Activated T-helper 9 cell treated with anti-CD3 and anti-CD28 coated beads, Interleukin-2, amount 50 U/mL, for 16 hours (primary cell): ENCODE measurements at places on chromosomes 13 and 19.

DNA sequence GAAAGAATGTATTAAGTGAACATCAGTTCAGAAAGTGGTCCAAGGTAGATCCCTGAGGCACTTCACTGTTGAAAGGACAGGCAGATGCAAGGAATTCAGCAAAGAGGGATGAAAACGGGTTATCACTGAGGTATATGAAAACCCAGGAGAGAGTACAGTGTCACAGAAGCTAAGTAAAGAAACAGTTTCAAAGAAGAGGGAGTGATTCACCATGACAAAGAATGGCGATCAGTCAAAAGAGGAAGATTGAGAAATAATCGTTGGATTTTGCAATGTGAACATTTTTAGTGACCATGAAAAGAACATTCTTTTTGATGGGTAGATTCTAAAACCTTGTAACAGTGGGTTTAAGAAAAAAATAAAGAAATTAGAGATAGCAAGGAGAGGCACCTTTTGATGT, 99.3 kb downstream of the EPSTI1 start:
- DNase-seq, result no peak

DNA sequence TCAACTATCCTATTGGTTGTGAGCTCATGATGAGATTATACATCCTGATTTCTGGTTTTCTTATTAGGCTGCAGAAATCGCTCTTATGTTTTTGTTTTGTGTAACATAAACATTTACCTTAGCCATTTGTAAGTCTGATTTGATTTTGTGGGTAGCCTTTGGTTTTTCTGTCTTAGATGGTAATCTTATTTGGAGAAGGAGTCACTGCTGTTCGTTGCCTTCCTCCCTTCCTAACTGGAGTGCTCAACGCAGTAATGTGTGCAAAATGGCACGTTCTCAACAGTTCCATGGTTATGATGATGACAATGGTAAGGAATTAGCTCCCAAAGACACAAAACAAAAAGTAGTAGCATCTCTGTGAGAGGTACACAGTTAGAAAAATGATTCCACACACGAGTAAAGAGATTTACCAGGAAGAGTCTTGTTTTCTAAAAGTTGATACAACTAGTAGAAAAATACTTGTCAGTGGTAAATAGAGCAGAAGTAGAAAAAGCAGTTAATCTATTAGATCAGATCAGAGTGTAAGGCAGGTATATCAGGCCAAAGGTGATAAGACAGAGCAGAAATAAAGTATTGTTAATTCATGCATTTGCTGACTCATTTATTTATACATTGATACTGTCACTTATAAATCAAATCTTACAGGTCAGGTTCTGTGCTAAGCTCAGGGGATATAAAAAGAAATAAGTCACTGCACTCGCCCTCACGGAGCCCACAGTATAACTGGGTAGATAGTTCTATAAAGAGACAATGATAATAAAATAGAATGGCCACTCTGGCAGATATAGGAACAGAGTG, 270.0 kb downstream of the NALCN start:
- DNase-seq, result no peak

GRCh38 chr19:50803633-50804419, 13.6 kb downstream of the ACP4 start:
- DNase-seq, result peak; percentile 19

GRCh38 chr19:51811344-51811743, 16.4 kb downstream of the FPR3 start:
- DNase-seq, result no peak

GRCh38 chr19:20669263-20669662, 7.9 kb upstream of the ZNF626 start:
- no peak for DNase-seq

DNA sequence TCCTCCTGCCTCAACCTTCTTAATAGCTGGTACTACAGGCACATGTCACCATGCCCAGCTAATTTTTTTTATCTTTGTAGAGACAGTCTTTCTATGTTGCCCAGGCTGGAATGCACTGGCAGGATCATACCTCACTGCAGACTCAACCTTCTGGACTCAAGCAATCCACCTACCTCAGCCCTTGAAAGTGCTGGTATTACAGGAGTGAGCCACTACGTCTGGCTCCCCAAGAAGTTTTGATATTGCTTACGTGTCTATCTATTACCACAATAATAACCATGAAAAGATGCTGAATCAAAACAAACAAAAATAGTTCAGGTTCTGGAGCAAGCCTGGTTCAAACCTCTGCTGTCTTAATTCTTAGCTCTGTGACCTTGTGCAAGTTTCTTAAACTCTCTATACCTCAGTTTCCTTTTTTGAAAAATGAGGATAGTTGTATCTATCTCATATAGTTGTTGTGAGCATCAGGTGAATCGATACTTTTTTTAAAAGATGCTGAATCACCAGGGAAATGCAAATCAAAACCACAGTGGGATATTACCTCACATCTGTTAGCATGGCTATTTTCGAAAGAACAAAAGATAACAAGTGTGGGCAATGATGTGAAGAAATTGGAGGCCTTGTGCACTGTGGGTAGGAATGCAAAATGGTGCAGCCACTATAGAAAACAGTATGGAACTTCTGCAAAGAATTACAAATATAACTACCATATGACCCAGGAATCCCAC, 19.0 kb upstream of the LEUTX start:
- DNase-seq, result no peak

- DNase-seq, result peak; percentile 53
Observed at GRCh38 chr19:9793071-9793591, 24.6 kb upstream of the ZNF846 start.

- no peak for DNase-seq
Observed at GRCh38 chr13:108037348-108037747, 178.0 kb downstream of the LIG4 start.

DNA sequence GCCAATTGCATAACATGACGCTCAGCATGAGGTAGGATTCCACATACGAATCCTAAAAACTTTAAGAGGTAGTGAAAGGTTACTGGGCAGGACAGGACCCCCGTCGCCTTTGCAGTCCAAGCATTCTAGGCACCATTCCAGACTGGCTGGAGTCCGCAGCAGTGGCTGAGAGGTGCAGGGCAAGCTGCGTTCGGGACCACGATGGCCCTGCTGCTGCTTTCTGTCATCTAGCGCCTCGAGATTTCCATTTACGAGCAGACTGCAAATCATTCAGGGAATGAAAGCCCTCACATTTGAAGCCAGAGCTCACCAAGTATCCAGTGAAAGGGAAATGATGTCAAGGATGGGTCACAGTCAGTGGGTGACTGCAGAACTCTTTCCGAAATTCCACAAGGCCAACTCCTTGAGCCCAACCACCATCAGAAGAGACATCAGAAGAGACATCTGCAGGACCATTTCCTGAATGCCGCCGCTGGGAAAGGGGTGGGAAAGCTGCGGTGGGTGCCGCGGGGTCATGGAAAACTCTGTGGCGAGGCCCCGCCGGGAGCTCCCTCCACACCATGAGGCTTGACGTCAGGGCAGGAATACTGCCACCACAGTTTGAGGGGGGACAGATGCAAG, 88.3 kb downstream of the COL4A1 start:
- no peak for DNase-seq

DNA sequence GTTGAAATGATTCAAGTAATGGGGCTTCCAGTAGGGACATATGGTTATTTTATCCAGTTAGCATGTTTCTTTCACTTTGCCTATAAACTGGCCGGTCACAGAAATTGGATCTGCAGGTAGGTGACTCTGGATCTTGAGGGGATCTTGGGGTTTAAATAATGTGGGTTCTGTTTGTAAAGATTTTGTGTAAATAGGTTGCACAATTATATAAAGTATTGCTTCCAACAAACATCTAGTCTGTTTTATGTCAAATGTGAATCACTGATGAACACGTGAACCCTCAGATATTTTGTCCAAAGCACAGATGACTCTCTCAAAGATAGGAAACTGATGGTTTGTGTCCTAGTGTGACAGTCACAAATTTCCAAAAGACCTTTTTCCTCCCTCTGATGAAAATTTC, 98.4 kb downstream of the ZIC5 start:
- DNase-seq, result no peak

DNA sequence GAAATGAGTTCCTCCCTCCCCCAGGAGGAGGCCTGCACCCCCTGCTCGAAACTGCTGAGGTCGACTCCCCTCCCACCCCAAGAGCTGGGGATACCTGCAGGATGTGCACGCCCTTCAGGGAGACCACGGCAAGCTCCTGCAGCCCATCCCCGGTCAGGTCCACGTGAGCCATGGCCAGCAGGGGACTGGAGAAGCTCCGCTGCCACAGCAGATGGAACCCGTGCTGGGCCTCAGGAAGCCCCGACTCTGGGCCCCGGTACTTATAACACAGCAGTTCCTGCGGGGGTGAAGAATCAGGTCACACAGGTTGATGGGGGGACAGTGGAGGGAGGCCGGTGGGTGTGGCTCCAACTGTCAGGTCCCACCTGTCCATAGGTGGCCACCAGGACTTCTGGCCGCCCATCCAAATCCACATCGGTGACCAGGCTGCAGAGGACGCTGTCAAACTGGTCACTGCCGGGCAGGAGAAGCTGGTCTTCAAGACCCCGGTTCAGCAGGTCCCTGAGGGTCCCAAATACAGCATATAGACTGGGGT, 4.8 kb upstream of the SLC8A2 start:
- no peak for DNase-seq

DNA sequence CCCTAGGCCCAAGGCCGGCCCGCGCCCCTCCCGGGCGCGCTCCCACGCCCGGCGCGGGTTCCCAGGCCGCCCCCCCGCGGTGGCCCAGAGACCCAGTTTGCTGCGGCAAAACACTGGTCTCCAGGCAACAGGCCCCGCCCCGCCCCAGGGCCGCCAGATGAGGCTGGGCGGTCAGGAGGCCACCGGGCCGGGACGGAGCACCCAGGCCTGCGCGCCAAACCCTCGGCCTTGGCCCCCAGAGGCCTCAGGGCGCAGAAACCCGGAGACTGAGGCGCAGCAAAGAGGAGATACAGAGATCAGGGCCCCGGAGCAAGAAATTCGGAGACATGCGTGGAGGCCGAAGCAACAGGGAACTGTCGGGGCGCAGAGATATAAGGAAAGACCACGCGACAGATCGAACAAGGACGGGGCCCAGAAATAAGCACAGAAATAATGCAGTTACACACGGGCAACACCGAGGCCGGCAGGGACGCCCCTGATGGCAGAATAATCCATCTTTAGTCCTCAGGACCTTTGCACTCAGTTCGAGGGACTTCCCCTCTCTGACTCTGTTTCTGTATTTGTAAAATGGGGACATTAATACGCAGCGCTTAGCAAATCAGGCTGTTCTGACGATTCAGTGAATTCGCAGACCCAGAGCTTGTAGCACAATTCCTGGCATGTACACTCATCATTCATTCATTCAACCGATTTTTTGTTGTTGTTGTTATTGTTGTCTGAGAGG, 20.8 kb upstream of the ERCC1 start:
- peak; percentile 77 for DNase-seq

DNA sequence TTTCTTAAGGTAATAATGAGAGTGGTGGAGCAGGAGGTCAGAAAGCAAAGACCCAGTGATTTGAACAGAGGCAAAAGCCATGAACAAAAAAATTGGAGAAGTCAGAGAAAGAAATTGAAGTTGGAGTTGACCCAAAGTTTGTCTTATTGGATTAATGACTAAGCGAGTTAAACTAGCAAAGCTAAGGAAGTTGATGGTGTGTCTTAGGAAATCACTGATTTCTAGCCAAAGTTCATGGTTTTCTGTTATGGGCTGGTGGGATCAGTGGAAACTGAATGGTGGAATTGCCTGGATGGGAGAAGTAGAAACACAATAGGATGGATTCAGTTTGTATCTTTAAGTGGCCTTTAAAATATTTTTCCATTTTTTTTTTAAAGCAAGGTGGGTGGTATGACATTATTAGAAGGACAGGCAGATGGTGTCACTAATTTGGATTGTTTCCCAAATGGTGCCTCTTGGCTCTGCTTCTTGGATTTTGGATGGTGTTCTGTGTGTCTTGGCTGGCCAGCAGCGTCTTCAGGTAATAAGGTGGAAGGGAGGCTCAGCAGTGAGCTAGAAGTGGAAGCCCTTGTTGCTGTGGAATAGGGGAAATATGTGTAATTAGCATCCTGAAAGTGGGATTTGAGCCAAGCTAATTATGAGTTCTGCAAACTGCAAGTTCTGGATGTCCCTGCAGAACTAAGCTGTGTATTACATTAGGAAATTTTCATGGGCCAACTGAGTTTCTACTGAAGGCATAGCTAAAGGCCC, 302.9 kb downstream of the LMO7 start:
- no peak for DNase-seq

GRCh38 chr13:26784704-26785639, 24.4 kb upstream of the GPR12 start:
- no peak for DNase-seq

DNA sequence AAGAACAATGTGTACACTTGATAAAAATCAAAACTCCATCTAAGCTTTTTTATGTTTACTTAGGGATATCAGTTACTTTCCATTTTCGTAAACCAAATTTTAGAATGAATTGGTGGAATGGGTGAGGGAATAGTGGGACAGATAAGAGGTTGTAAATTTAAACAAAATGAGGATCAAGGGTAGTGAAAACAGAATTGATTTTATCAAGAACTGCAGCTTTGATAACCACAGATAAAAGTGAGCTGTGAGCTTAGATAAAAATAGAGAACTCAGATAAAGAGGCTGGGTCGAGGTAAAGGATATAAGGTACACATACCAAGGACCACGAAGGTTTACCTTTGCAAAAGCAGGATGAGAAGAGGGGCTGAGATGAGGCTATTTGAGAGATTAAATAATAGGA, 813.2 kb upstream of the GPC6 start:
- DNase-seq, result no peak

GRCh38 chr19:57830071-57830602, at the start of gene ZNF587B:
Gene ZNF587B (plus strand): TSS chr19:57830299. CDS start chr19:57830529, 230 bp downstream.
- no peak for DNase-seq

DNA sequence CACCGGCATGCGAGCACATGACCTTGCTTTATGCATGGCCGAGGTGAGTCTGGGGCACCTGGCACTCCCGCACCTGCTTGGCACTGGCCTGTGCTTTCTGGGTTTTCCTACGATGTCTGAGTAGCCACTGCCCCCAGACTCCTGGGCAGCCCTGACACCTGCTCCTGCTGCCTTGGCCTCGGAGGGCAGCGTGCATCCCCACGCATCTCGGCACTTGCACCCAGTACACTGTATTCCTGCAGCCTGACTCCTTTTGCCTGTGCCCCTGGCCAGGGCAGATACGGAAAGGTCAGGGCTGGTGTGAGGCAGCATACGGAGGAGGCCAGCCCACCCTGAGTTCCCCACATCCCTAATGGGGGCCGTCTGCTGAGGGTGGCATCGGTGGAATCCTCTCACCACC, 340.6 kb downstream of the TEX29 start:
- DNase-seq, result no peak

GRCh38 chr13:113013878-113014751, 45.1 kb downstream of the MCF2L start:
- DNase-seq, result no peak

DNA sequence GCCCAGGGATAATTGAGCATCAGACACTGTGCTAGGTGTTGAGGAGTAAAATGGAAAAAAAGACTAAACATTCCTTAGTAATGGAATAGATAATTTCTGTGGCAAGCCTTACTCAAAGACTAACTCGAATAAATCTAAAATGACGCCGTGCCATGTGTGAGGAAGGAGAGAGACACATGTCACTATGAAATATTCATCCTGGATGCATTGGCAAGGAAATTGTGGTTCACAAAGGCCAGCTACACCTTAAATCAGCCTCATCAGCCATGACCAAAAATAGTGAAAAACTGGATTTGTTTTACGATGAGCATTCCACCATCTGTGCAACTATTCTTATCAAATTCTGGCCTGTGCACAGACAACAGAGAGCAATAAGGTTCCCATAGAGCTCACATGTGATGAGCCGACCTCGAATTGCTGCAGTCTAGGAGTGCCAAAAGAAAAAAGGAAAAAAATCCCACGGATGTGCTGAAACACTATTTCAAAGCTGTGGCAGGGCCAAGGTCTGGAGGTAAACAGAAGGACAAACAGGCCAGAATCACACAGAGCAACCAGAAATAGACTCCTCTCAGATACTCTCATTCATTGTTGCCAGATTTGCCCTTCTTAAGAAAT, 505.7 kb downstream of the EFNB2 start:
- DNase-seq, result no peak
